Hematopoietic multipotent progenitor cell treated with erythropoietin and hydrocortisone succinate and interleukin-3 and kit ligand, for 4 days (in vitro differentiated cells): ENCODE measurements at places on chromosomes 4 and X.

GRCh38 chr4:61531188-61531587, 331.1 kb downstream of the ADGRL3 start:
- no peak for DNase-seq

- DNase-seq, result no peak
These were observed 3.7 kb downstream of the SMS start for GRCh38 chrX:21944136-21944615.

DNA sequence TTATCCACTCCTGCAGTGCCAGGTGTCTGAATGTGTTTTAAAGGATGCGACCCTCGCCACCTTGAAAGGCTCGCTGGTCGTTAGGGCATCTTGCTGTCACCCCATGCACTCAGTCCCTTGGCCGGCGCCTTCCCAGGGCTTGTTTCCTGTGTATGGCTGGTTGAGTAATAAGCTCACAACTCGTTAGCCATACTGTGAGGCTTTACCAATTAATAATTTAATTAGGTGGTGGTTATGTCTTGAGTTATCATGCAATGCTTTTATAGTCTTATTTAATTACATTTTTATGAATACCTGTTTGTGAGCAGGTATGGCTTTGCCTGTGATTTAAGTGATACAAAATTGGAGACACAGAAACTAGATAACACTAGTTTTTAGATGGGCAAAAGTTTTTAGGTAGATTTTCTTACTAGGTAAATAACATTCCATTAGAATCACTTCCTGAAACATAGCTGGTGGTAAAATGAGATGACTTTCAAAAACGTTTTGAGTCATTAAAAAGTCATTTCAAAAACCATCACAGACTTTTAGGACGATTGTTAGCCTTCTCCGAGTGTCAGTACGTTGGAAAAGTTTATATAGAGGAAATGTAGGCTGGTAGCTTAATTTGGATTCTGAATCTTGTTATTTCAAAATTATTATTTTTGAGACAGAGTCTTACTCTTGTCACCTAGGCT, 18.2 kb downstream of the PTTG2 start:
- peak; percentile 53 for DNase-seq

DNA sequence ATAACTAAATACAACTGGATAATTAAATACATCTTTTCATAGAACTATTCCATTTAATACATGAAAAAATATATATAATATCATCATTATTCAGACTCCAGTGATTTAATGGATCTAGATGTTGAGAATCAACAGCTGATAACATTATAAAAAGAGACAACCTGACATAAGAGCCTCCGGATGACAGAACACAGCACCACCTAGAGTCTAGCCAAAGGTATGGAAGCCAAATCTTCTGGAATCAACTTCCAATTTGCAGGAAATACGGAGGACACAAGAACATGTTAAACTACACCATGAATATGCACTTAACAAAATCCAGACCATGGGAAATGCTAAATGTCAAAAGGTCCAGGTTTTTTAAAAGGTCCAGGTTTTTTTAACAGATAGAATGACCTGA, 55.0 kb downstream of the LRBA start:
- peak; percentile 64 for DNase-seq

DNA sequence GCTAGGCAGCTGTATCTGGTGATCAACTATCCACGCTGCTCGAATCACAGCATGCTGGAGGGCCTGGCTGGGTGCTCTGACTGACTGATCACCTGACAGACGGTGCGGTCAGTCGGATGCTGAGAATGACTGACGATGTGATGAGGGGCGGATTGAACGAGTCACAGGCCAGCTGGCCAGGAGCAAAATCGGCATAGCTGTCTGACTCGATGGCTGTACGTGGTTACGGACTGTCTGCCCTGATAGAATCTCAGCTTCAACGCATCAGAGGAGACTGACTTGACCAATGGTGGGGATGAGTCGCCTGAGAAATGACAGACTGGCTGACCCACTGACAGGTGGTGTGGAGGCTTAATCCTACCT, 1.0 kb upstream of the SUV39H1 start:
- DNase-seq, result no peak

GRCh38 chr4:22661443-22661842, 31.3 kb upstream of the GBA3 start:
- DNase-seq, result no peak

DNA sequence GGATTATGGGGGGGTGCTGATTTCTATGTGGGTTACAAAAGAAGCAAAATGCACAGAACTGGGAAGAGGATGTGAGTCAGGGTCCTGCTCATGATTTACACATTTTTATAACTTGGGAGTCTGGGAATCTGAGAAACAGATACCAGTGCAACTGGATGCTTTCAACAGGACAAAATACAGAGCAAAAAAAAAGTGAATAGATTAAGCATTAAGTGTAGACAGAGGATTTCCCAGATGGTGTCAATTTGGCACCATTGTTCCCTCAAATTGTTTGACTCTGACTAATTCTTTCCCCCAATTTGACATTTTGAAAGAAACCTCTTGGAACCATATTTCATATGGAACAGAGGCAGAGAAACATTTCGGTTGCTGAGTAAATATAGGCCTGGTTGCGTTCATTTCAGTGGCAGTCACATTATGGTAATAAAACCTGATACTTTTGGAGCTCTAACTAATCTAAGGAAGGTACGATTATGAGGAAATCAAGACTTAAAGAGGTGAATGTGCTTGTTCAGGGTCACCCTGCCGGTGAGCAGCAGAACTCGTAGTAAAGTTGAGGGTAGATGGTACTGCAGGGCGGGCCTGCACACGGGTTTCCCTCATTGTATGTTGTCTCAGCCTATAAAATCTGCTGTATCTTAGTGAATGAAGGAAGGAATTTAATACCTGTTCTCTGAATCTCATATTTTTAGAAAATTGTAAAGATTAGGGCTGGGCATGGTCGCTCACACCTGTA, 18.7 kb upstream of the CDKL5 start:
- DNase-seq, result no peak

DNA sequence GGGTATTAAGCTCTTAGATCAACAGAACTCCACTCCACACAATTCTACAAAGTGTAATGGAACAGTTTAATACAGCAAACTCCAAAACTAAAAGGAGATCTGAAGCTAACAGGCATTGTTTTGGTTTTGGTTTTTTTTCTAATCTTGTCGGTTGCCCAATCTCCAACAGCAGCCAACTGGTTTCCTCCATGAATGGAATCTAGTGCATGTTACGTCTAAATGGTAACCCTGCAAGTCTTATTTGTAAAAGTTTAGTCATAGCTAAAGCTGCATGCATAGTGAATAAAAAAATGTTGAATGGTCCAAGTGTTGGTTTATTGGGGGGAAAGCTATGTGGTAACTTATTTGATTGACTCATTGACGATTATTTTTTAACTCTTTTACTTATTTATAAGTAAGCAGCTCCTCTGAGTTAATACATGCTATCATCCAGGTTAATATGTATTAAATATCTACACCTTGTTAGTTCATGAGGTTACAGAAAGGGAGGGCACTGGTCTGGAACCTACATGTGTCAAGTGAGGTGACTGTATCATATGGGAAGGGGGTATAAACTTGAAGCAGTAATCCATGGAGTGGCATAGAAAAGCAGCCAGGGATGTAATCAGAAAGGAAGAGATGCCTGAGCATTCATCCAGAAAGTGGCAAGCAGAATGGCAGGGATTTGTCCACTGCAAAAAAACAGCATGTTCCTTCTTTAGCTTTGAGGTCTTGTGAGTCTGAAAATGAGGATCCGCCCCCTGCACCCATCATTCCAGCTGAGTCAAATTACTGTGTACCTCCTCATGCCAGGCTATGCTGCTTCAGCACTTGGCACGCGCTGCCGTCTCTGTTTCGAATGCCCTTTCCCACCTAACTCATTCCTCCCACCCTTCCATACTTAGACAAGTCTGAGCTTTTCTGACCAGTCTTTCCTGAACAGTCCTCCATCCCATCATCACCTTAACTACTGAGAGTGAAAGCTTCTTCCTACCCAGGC, 81.7 kb downstream of the PDGFC start:
- peak; percentile 45 for DNase-seq

DNA sequence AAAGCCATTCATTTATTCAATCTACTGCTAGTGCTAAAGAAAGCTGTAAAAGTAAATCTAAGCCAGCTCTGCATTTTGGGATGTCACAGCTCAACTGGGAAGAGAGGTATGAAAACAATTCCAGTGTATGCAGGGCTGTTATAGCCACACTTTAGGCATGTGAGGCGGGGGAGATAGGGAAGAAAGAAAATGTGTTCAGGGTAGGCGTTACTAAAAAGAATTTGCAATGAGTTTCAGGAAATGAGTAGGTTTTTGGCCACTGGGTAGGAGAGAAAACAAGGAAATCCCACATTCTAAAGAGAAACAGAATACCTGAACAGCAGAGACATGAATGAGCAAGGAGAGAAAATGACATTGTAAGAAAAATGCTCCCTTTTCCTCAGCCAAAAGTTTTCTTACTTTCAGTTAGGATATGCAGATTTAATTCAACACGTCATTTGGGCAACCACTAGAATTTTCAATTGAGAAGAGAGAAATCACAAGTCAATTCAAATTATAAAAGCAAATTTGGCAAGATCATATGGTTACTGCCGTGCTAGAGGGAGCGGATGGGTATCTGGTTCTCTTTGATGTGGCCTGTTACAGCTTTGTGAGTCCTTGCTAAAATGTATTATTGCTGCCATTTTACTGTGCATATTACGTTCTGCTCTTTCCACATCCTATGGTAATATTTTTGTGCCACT, 226.3 kb downstream of the KCNIP4 start:
- DNase-seq, result no peak

DNA sequence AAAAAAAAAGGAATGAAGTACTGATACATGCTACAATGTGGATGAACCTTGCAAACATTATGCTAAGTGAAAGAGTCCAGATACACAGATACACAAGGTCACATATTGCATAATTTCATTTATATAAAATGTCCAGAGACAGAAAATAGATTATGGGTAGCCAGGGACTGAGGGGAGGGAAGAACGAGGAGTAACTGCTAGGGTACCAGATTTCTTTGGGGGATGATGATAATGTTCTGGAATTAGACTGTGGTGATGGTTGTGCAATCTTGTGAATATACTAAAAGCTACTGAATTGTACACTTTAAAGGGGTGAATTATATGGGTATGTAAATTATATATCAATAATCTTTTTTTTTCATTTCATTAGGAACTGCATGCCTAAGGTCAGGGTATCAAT, 20.8 kb upstream of the AP1AR start:
- no peak for DNase-seq

- DNase-seq, result no peak
These were observed 44.0 kb upstream of the ZCCHC12 start for GRCh38 chrX:118779581-118779980.

DNA sequence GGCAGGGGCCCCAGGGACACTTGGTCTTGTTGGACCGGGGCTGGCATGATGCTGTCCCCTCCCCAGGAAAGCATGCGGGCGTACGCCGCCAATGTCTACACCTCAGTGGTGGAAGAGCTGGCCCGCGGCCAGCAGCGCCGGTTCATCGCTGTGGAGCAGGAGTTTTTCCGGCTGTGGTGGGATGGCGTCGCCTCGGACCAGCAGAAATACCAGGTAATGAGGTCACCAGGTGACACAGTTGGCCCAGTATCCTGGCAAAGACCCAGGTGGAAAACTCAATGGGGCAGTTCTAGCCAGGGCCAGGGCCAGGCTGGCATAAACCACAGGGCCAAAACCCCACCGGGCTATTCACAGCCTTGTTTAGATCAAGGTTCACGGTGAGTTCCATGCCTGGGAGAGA, 1.5 kb downstream of the MAN2B2 start:
- no peak for DNase-seq

DNA sequence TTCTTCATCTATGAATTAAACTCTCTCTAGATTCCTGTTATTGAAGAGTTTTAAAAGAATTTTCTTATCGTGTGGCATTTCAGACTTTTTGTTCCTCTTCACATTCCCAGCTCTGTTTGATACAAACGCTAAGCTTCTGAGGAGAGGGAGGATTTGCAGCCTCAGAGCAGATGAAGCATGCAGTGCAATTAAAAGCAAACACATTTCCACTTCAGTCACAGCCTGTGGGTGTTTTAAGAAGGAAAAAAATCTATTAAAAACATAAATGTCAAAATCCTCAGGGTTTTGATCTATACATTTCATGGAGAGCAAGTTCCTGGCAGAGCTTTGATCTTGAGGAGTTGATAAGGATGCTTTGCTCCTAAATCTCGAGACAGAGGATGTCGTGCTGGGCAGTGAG, 442.4 kb upstream of the BOD1L1 start:
- no peak for DNase-seq

GRCh38 chrX:41481264-41482109, 34.3 kb downstream of the NYX start:
- DNase-seq, result peak; percentile 42

- DNase-seq, result no peak
These were observed 72.0 kb downstream of the LDB2 start for GRCh38 chr4:16826406-16826910.

- no peak for DNase-seq
These were observed 15.6 kb downstream of the MED14 start for GRCh38 chrX:40719731-40720130.

- no peak for DNase-seq
These were observed 161.0 kb downstream of the CPEB2 start for GRCh38 chr4:15163284-15163645.

DNA sequence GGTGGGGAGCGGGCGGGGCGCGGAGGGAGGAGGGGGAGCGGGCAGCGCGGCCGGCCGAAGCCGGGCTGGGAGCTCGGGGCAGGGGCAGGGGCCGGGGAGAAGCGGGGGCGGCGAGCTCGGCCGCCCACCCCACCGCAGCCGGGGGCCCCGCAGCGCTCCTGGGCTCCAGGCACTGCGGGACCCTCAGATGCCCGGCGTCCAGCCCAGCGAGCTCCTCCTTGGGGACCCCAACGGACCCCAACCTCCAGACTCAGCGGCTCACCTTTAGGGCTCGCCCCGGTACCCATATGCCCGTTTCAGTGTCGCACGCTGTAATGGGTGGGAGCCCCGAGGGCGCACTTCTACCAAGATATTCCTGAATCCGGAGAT, 357 bp upstream of the ADGRG2 start:
- DNase-seq, result no peak

- no peak for DNase-seq
These were observed 1342.3 kb upstream of the AGA start for GRCh38 chr4:178784491-178784890.

DNA sequence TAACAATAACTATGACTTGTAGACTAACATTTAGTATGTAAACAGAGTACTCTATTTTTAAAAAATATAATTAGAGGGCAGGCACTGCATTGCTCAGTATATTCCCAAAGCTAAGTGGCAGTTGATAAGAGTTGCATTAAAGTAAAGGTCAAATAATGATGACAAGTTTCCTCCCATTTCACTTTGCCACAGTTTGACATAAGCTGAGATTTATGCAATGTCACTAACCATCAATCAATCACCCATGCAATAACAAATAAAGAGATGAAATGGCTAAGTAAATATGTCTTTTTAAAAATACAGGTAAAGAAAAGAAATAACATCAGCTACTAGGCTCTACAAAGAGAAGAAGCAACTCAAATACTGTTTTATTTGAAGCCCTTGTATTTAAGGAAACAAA, 673.4 kb downstream of the PCDH18 start:
- DNase-seq, result no peak

GRCh38 chr4:2406920-2407319, 11.5 kb downstream of the ZFYVE28 start:
- no peak for DNase-seq

GRCh38 chrX:119226446-119226845, 9.6 kb upstream of the PGRMC1 start:
- no peak for DNase-seq

- peak; percentile 19 for DNase-seq
These were observed 22.5 kb downstream of the STX18 start for GRCh38 chr4:4519297-4519894.

GRCh38 chrX:40278340-40279090, 180.8 kb upstream of the BCOR start:
- DNase-seq, result peak; percentile 20
